ENCODE measurements at places on chromosomes 4 and X.

GRCh38 chrX:106955004-106955772, 35.0 kb downstream of the CLDN2 start:
- DNase-seq, result no peak

GRCh38 chr4:10354225-10354624, 103.0 kb downstream of the ZNF518B start:
- no peak for DNase-seq

DNA sequence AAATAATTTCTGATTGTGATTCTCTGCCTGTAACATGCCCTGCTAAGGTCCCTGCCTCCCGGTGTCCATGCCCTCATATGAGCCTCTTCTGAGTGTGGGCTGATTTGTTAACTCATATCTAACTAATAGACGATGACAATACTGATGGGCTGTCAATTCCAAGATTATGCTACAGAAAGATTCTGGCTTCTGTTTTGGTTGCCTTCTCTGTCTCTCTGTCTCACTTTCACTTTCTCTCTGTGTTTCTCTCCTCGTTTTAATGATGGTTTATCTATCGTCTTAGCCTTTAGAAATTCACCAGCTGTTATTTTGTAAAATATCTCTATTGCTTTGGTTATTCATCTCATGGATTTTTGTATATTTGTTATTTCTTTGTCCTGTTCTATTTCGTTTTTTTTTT, 312.5 kb upstream of the ANXA10 start:
- no peak for DNase-seq

GRCh38 chr4:146478009-146478408, 43.7 kb downstream of the SLC10A7 start:
- DNase-seq, result no peak

DNA sequence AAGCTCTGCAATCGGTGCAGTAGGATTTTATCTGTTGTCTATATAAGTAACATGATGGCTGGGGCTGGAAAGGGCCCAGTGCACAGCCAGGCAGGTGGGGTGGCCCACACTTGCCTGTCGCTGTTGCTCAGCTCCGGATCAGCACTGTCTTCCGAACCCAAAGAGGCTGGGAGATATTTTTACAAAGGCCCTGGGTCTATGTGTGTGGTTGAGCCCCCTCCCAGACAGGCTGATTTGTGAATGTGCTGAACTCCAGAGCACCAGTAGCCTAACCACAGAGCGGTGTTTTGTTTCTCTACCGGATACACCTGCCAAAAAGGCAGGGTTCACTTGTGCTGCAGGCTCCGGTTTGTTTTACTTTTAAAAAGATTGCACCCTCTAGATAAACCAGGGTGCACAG, 33.5 kb upstream of the CHRNA9 start:
- no peak for DNase-seq

DNA sequence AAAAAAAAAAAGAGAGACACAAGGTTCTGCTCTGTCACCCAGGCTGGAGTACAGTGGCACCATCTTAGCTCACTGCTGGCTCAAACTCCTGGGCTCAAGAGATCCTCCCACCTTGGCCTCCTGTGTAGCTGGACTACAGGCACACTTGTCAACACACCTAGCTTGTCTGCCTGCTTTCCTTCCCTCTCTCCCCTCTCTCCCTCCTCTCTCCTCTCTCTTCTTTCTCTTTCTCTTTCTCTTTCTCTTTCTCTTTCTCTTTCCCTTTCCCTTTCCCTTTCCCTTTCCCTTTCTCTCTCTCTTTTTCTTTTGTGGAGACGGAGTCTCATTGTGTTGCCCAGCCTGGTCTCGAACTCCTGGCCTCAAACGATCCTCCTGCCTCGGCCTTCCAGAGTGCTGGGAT, 132.1 kb downstream of the DIPK2B start:
- no peak for DNase-seq

DNA sequence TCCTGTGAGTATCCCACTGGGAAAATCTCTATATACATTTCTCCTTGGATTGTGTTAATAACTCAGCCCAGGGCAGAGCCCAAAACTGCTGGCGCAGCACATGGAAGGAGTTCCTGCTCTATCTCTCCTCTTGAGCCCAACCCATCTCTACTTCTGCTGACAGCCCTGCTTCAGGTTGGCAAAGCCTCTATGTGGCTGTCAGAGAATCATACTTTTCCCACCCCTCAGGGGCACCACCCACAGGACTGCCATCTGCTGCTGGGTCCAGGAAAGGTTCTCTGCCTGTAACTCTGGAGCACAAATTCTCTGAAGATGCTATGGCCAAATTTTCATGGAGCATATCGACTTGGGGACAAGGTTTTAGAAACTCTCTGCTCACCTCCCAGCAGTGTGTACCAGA, 278.5 kb upstream of the EMCN start:
- DNase-seq, result no peak

DNA sequence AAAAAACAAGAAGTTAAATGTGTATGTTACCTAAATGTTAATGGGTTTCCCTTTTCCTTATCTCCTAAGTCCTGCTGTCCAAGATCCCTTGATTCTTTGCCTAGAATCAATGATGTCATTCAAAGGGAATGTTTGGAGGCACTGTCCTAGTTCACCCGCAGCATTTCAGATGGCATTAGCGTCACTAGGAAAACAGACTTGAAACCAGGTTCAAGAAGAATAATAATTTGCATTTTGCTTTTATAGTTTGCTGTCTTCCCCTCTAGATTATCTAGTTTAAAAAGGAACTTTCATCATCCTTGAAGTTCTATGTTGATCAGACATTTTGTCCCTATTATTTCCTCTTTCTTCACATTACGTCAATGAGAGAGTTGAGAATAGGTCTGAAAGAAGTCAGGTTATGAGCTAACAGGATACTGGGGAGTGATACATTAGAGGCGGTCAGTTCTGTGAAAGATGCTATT, 234.1 kb upstream of the PGRMC2 start:
- DNase-seq, result no peak

- DNase-seq, result no peak
Measured at GRCh38 chr4:8435656-8436121, 4.8 kb downstream of the ACOX3 start.

DNA sequence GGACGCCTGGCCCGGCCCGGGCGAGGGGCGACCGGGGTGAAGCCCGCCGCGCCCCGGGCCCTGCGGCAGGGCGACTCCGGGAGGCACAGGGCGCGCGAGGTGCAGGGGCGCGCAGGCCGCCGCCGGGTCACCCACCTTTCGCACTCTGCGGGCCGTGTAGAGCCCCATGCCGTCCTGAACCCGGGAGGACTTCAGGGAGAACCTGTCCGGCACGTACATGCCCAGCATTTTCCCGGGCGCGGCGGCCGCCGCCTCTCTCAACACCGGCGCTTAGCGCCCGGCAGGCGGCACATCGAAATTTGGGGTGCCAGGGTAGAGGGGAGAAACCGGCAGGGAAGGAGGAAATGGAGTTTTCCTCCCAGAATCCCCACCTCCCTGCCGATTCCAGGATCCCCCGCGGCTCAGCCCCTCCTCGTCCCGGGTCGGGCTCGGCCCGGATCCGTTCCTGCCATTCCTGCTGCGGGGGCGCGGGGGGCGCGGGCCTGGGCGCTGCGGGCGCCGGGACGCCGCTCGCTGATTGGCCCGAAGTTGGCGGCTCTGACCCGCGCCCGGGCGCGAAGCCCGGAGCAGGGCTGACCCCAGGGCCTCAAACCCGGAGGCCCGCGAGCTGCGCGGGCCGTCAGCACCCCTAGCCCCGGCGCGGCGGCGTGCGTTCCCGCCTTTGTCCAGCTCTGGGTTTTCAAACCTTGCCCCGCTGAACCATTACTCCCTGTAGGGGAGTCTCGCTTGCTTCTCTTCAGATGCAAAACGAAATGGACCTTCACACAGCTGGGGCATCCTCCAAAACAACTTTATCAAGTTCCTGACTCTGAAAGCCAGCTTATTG, at the start of gene PRDM5:
Gene PRDM5, minus strand, starts transcription at position 346 of the 826 bp plus-strand sequence. Its CDS starts 118 bp downstream, at position 228.
- peak; percentile 78 for DNase-seq

- DNase-seq, result no peak
Measured at GRCh38 chr4:47010347-47010911, 17.0 kb upstream of the GABRA4 start.

GRCh38 chr4:180500154-180500553, 1743.0 kb upstream of the TENM3 start:
- DNase-seq, result no peak

- DNase-seq, result peak; percentile 64
Measured at GRCh38 chr4:73450398-73451004, 14.5 kb downstream of the AFP start.

DNA sequence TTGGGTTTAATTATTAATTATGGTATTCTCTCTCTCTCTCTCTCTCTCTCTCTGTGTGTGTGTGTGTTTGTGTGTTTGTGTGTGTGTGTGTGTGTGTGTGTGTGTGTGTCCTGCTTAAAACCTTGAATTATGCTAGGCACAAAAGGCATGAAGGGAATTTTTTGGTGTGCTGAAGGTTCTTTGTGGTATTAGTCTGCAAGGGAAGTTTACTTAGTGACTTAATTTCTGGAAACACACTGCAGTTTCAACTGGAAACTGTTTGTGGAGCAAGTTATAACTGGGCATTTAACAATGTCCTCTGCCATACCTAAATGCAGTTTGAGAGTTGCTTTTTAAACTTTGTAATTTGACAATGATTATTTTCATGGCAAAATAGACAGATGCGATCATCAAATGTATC, 111.7 kb downstream of the FRMPD4 start:
- DNase-seq, result no peak

DNA sequence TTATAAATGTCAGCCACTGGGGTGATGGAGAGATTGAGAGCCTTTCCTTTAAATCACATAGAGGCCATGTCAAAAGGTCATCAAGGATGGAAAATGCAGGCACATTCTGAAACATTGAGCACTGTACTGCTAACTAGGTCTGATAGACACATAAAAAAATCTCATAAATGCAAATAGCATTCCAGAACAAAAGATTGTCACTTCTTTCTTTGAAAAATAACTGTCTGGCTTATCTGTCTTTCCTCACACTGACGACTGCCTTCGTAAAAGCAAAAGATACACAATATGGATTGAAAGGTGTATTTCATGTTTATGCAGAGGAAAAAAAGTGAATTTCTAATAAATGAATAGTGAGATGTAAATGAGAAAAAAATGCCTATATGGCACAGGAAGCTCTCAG, 59.9 kb downstream of the PABPC4L start:
- DNase-seq, result no peak

GRCh38 chr4:131441004-131441688, 1707.9 kb upstream of the PCDH10 start:
- DNase-seq, result no peak

GRCh38 chr4:44914223-44914622, 187.9 kb upstream of the GNPDA2 start:
- no peak for DNase-seq

GRCh38 chr4:181536811-181537434, 706.3 kb upstream of the TENM3 start:
- peak; percentile 11 for DNase-seq

- DNase-seq, result no peak
Measured at GRCh38 chr4:162727766-162728165, 438.9 kb downstream of the NAF1 start.

GRCh38 chr4:7660176-7661039, 225.7 kb upstream of the PSAPL1 start:
- DNase-seq, result no peak

DNA sequence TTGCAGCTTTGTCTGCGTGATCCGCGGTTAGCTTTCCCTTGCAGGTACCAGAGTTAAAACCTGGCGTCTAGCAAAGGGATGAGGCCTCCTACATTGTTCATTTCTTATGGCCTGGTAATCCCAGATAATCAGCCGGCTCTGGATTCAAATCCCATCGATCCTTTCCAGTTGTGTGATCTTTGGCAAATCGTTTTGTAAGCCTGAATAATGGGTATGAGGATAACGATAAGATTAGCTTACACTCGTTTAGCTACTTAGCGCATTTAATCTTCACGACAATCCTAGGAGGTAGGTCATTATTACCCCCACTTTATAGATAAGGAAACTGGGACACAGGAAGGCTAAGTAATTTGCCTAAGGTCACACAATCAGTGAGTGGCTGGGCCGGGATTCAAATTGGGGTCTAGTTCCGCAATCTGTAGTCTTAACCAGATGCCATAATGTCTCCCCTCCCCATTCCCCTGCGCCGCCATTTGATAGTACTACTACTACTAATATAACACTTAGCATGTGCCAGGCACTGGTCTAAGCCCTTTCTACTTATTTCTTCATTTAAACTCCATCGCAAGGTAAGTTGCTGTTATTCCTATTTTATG, 1.7 kb upstream of the UBA1 start:
- no peak for DNase-seq

- no peak for DNase-seq
Measured at GRCh38 chr4:48197643-48198237, 63.7 kb upstream of the TXK start.

DNA sequence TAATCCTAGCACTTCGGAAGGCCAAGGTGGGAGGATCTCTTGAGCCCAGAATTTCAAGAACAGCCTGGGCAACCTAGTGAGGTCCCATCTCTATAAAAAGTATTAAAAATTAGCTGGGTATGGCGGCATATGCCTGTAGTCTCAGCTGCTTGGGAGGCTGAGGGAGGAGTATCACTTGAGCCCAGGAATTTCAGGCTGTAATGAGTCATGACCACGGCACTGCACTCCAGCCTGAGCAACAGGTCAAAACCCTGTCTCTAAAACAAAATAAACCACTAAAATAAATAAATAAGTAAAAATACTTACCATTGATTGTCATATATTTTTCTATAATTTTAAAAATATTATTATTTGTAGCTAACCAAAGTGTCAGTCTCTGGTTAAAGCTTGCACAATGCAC, 315.6 kb upstream of the SMIM31 start:
- no peak for DNase-seq

GRCh38 chr4:74714611-74715130, 79.7 kb downstream of the BTC start:
- no peak for DNase-seq

- DNase-seq, result no peak
Measured at GRCh38 chr4:2696423-2696822, 59.7 kb downstream of the TNIP2 start.

DNA sequence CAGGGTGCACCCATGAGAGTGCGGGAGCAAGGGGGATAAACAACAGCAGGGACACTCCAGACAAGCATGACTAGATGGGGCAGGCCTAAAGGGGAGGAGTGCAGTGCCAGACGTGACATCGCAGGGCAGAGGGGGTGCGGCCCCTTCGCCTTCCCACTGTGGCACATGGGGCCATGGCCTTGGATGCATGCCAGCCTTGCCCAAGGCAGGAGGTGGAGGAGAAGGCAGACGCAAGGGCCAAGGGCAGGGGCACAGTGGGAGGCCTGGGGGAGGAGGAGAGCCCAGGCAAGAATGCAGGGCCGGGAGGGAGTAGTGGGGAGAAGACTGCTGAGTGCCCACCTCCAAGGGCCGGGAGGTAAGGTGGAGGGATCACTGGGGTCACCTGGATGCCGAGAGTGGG, 21.6 kb downstream of the PNMA6E start:
- no peak for DNase-seq

- DNase-seq, result no peak
Measured at GRCh38 chr4:38983291-38983690, 48.9 kb downstream of the TMEM156 start.

DNA sequence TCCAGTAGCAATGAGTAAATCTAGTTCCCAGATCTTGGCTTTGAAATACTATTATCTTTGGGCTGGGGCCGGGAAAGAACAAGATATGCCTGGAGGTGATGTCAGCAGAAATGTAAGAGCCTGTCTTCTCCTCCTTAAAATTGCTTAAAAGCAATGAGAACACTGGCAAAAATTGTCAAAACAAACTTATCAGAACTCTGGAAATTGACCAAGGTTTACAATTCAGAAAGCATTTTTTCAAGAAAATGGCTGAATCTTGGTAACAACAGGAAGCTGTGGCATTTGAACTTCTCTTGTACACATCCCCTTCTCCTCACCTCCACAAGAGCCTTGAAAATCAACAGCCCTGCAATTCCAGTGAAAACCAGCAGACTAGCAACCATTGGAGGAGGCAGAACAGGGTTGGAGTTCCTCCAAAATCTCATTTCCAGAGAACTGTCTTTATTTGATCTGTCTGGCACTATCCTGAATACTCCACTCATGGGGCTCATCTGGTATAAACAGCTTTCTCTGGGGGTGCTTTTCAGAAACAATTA, 13.5 kb downstream of the TIMP1 start:
- no peak for DNase-seq

Measured in NCI-H1417 (cell line).